Testis (tissue), 5 donors: ENCODE measurements at places on chromosomes 2 and 18.

GRCh38 chr2:188207554-188207953, 84.1 kb upstream of the GULP1 start:
- no peak overlapping the region for H3K4me3 ChIP-seq
- no peaks in the 10 kb centered on the region for H3K27me3 ChIP-seq
- no peak for DNase-seq
- H3K27ac ChIP-seq, result no peak overlapping the region
- H3K4me1 ChIP-seq, result peaks cover 14% of the 10 kb centered on the region

- no peaks in the 10 kb centered on the region for H3K4me1 ChIP-seq
- DNase-seq, result no peak
- no peak overlapping the region for H3K4me3 ChIP-seq
- H3K27ac ChIP-seq, result no peak overlapping the region
- H3K36me3 ChIP-seq, result no peaks in the 10 kb centered on the region
- no peaks in the 10 kb centered on the region for H3K27me3 ChIP-seq
These were observed 22.7 kb upstream of the KCNG3 start for GRCh38 chr2:42516418-42516901.

- H3K27me3 ChIP-seq, result no peaks in the 10 kb centered on the region
- no peak for DNase-seq
- no peak overlapping the region for H3K4me3 ChIP-seq
- no peaks in the 10 kb centered on the region for H3K36me3 ChIP-seq
- no peak overlapping the region for H3K27ac ChIP-seq
These were observed 357.0 kb downstream of the FBXO15 start for GRCh38 chr18:73790587-73790986.

DNA sequence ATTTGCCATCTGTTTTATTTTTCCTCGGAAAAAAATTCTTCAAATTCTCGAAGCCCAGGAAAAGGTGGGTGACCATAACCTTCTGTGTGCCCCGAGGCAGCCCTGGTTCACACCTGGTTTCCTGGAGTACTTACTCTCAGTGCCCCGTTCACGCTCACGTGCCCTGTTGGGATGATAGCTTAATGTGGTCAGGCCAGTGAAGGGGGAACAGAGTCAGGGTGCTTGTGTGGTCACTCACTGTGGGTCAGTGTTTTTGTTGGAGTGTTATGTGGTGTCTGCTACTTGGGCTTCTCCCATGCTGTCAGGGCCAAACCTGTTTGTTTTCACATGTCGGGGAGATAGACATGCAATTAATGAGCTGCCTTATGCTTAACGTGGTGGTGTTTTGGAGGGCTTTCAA, 78.1 kb downstream of the MAP4K4 start:
- peaks cover 10% of the 10 kb centered on the region for H3K4me1 ChIP-seq
- H3K27ac ChIP-seq, result no peak overlapping the region
- H3K36me3 ChIP-seq, result no peaks in the 10 kb centered on the region
- DNase-seq, result no peak
- H3K27me3 ChIP-seq, result no peaks in the 10 kb centered on the region
- H3K4me3 ChIP-seq, result no peak overlapping the region

DNA sequence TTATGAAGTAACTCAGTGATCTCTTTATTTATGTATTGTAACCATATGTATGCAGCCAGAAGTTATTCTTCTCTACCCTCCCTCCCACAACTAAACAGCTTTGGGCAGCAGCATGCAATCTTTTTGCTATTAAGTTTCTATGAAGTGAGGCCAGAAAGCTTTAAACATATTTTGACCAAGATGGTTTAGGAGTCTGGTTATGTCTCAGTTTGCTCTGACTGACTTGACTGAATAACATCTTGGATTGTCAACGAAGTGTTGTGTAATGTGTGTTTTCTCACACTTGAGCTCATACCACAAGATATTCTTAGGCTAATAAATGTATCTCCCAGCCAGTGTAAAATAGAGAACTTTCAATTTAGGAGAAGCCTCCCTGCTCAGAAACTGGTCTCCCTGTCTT, 104.3 kb downstream of the TTC27 start:
- H3K4me3 ChIP-seq, result no peak overlapping the region
- H3K27me3 ChIP-seq, result no peaks in the 10 kb centered on the region
- no peak overlapping the region for H3K27ac ChIP-seq
- no peak for DNase-seq

GRCh38 chr2:15302154-15302553, 259.0 kb downstream of the NBAS start:
- no peak for DNase-seq
- no peak overlapping the region for H3K27ac ChIP-seq
- H3K4me3 ChIP-seq, result no peak overlapping the region
- H3K4me1 ChIP-seq, result no peaks in the 10 kb centered on the region
- no peaks in the 10 kb centered on the region for H3K36me3 ChIP-seq
- no peaks in the 10 kb centered on the region for H3K27me3 ChIP-seq

GRCh38 chr2:181955010-181955409, 30.6 kb upstream of the PPP1R1C start:
- no peaks in the 10 kb centered on the region for H3K36me3 ChIP-seq
- peaks cover 4% of the 10 kb centered on the region for H3K4me1 ChIP-seq
- H3K4me3 ChIP-seq, result no peak overlapping the region
- H3K27me3 ChIP-seq, result no peaks in the 10 kb centered on the region

GRCh38 chr2:217392930-217393584, 533.2 kb upstream of the TNP1 start:
- no peaks in the 10 kb centered on the region for H3K27me3 ChIP-seq
- peaks cover 6% of the 10 kb centered on the region for H3K4me1 ChIP-seq
- no peaks in the 10 kb centered on the region for H3K36me3 ChIP-seq
- no peak for DNase-seq

DNA sequence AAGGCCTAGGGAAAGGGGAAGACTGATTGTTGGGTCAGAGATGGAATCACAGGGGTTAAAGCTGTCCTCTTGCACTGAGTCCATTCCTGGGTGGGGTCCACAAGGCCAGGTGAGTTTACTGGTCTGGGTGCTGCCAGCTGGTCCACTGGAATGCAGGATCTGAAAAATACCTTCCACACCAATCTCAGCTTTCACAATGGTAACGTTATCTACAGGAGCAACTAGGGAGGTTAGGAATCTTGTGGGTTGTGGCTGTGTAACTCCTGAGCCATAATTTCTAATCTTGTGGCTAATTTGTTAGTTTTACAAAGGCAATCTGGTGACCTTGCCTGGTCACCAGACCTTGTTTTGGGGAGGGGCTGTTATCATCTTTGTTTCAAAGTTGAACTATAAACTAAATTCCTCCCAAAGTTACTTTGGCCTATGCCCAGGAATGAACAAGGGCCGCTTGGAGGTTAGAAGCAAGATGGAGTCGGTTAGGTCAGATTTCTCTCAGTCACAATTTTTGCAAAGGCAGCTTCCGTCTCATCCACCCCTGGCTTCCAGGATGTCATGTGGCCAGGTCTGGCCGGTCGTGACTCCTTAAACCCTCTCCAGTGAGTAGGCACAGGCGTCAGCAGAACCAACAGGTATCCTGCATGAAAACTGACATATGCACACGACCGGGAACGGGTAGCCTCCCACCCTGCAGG, 123.3 kb upstream of the SH3BP4 start:
- H3K4me1 ChIP-seq, result peaks cover 22% of the 10 kb centered on the region
- no peaks in the 10 kb centered on the region for H3K36me3 ChIP-seq
- no peak overlapping the region for H3K4me3 ChIP-seq
- peak; percentile 34 for DNase-seq
- no peak overlapping the region for H3K27ac ChIP-seq
- no peaks in the 10 kb centered on the region for H3K27me3 ChIP-seq

GRCh38 chr2:231372326-231372725, 23.2 kb upstream of the B3GNT7 start:
- H3K27ac ChIP-seq, result no peak overlapping the region
- DNase-seq, result no peak
- H3K27me3 ChIP-seq, result no peaks in the 10 kb centered on the region
- no peaks in the 10 kb centered on the region for H3K36me3 ChIP-seq

- no peak overlapping the region for H3K27ac ChIP-seq
- no peaks in the 10 kb centered on the region for H3K36me3 ChIP-seq
- H3K4me3 ChIP-seq, result no peak overlapping the region
- H3K27me3 ChIP-seq, result no peaks in the 10 kb centered on the region
- peaks cover 15% of the 10 kb centered on the region for H3K4me1 ChIP-seq
- DNase-seq, result no peak
These were observed 122.3 kb upstream of the FHL2 start for GRCh38 chr2:105521176-105521575.
